ENCODE measurements at places on chromosomes 12 and 14.

GRCh38 chr12:77064896-77065360 is 441 bp downstream of the E2F7 start:
- ATAC-seq = peak; percentile 40

- ATAC-seq = no peak
These were observed 1025.7 kb upstream of the TMEM132C start for GRCh38 chr12:127241072-127241817.

DNA sequence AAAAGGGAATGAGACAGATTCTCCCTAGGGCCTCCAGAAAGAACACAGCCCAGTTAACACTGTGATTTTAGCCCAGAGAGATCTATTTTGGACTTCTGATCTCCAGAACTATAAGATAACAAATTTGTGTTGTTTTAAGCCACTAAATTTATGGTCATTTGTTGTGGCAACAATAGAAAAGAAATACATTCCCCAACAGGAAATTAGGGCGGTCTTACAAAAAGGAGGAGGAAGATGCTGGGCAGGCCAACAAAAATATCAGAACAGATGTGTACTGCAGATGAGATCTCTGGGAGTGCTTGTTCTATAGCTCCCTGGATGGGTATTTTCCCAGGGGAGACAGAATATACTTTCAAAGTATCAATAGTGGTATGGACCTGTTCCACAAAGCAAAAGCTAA is 32.0 kb upstream of the SOCS2 start:
- ATAC-seq = no peak

DNA sequence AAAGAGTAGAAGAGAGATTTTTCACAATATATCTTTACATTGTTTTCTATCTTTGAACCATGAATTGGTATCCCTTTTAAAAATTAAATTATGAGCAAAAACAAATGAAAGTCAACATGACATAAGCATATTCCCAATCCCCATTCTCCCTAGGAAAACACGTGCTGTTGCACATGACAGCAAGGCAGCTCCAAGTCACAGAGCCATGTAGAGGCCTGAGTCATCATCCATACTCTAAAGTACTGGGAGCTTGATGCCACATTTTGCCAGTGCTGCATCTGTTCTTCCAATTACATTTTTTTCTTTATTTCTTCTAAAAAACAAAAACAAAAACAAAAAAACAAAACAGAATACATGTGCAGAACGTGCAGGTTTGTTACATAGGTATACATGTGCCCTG is 115.2 kb downstream of the ITPR2 start:
- ATAC-seq = no peak

DNA sequence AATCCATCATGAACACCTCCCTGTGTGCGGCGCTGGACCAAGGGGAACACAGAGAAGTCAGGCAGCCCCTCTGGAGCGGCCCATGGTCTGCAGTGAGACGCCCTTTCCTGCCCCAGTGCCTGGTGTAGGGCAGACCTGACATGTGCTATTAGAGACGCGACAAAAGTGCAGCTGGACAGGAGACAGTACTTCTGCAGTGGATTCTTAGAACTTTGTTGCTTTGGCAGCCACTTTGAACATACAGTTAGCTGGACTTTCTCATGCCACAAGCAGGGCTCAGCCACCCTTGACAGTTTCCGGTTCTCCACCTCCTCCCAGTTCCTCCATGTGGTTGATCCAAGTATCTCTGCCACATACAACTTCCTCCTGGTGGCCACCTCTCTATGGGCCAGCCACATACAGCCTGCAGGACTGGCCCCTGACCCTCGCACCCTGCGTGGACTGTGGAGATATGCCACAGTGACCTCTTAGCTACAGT is 45.9 kb downstream of the LGMN start:
- ATAC-seq = no peak

GRCh38 chr12:52058631-52059361 is 7.6 kb downstream of the NR4A1 start:
- ATAC-seq = no peak

DNA sequence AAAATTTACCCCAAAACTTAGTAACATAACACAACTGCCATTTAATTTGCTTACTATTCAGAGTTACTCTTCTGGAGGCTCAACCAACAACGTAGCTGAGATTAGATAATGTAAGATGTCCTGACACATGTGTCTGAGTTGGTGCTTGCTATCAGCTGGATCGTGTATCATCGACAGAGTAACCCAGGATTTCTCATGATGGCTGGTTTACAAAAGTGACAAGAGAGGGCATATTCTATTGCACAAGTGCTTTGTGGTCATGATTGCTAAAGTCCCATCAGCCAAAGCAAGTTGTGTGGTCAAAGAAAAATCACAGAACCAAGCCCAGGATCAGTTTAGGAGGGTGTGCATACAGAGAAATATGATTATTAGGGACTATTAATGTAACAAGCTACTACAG is 73.4 kb downstream of the CAPZA3 start:
- no peak for ATAC-seq

DNA sequence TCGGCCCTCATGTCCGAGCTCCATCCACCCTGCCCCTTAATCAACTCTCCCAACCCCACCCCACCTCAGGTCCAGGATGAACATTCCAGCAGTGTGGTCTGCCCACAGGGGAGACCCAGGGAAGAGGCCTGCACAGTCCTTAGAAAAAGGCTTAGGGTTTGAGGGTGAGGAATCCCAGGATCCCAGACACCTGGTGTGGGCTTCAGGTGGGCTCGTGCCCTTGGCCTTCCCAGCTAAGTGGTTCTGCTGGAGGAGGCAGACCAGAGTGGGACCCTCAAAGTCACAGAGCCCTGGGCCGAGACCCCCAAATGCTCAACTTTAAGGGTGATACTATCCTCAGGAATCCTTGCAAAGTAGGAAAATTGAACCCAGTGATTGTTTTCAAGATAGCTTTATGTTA is 25.4 kb upstream of the PPP2R5C start:
- no peak for ATAC-seq

- no peak for ATAC-seq
These were observed 49.4 kb downstream of the LRRC9 start for GRCh38 chr14:59969319-59969718.

DNA sequence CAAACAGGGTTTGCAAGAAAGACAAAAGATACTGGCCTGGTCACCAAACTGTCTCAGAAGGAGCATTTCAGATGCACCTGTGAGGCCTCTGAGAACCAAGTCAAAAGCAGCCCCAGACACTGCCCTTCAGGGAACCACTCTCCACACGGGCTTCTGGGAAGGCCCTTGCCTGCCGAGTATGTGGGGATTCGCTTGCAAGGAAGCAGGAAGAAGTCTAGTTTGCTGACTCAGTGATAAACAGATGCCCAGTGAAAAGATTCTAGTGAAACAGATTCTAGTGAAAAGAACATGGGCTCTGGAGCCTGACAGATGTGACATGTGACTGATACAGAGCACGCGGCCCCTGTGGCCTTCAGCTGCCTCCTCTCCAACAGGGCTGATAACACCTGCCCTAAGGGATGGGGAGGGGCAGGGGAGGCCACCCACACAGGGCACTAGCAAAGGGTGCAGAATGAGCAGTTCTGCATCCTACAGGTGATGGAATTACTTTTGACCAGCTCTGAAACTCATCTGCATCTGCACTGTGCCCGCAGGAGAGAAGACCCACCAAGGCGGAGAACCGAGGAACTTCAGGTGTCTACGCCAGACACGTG is 19.1 kb downstream of the AMN start:
- ATAC-seq = no peak

DNA sequence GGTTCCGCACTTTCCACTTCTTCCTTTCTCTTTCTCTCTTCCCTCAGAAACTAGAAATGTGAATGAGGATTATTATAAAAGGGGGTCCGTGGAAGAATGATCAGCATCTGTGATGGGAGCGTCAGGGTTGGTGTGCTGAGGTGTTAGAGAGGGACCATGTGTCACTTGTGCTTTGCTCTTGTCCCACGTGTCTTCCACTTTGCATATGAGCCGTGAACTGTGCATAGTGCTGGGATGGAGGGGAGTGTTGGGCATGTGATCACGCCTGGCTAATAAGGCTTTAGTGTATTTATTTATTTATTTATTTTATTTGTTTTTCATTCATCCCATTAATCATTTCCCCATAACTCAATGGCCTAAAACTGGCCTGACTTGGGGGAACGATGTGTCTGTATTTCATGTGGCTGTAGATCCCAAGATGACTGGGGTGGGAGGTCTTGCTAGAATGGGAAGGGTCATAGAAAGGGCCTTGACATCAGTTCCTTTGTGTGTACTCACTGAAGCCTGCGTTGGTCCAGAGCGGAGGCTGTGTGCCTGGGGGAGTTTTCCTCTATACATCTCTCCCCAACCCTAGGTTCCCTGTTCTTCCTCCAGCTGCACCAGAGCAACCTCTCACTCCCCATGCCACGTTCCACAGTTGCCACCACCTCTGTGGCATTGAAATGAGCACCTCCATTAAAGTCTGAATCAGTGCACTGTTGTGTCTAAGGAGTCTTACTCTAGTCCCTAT is 4.6 kb upstream of the ATN1 start:
- no peak for ATAC-seq

DNA sequence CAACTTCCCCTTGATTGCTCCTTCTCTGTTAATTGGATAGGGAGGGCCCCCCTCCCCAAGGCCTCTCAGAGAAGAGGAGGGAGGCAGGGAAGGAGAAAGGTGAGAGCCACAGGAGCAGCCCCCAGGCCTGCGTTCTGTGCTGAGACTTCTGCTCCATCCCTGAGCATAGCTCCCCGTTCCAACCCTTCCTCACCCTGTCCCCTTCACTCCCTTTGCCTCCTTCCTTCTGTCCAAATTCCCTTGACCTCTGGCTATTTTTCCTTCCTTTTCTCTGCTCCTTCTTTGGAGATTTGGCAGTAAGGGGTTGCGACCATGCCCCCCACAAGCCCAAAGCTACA is 788 bp upstream of the ASIC1 start:
- ATAC-seq = no peak

GRCh38 chr14:68633131-68633991 is 159.5 kb downstream of the ZFP36L1 start:
- ATAC-seq = no peak

DNA sequence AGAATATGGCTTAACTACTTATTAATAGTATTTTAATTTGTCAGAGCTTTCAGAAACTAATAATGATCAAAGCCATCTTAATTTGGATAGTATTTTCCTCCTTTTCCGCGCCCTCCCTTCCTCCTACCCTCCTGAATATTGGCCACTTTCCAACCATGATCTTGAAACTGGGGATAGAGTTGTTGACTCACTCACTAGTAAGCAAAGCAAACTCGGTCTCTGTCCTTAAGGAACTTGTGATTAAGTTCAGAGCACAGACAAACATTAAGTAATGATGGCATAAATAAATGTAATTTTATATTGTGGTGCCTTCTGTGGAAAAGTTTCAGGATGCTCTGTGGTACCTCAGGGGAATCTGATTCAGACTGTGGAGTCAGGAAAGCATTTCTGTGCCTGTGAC is 75.7 kb downstream of the LRRK2 start:
- no peak for ATAC-seq

- ATAC-seq = no peak
These were observed 1537.1 kb upstream of the FLRT2 start for GRCh38 chr14:83992857-83993256.

GRCh38 chr12:107318556-107318805 is 225.1 kb upstream of the CRY1 start:
- no peak for ATAC-seq

All from SK-N-SH treated with all-trans-retinoic acid at 6 μM for 48 hours (cell line).